ENCODE measurements at places on chromosomes 7 and 10.

DNA sequence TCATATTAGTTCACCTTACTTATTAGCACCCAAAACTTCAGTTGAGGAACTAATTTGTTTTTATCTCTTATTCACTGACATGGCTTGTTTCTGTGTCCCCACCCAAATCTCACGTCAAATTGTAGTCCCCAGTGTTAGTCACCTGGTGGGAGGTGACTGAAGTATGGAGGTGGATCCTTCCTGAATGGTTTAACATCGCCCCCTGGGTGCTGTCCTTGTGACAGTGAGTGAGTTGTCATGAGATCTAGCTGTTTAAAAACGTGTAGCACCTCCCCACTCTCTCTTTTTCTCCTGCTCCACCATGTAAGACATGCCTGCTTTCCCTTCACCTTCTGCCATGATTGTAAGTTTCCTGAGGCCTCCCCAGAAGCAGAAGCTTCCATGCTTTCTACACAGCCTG is 75.0 kb upstream of the HECTD2 start:
- no peak for DNase-seq

GRCh38 chr7:123580406-123581161 is 21.0 kb upstream of the ASB15 start:
- DNase-seq: peak; percentile 38

GRCh38 chr10:16901106-16901505 is 83.9 kb upstream of the RSU1 start:
- DNase-seq: no peak

DNA sequence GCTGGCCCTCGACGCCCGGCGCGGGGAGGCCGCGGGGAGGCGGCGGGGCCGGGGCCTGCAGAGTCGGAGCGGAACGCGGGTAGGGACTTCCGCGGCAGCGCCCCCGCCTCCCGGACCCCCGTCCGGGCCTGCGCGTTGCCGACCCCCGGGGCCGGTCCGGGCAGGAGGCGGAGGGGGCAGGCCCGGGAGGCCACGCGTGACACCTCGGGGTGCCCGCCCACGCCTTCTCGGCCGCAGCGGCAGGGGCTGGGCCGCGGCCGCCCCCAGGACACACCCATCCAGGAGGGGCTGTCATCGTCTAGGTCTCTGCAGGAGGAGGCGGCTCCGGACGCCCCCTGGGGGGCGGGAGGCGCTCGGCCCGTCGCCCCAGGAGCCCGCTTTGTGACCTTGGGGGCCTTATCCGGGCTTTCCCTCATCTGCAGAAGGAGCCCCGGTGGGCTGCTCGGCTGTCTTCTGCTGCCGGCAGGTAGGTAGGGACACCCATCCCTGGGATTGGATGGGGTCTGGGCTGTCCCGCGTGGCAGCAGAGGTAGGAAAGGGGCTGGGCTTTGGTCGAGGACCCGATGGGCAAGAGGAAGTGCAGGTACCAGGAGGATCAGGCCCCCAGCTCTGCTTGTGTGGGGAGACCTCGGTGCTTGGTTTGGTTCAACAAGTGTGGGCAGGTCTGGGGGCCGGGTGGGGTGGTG is 569 bp downstream of the ZNF316 start:
- peak; percentile 73 for DNase-seq

- no peak for DNase-seq
Observed at GRCh38 chr7:113873554-113874151, 45.2 kb downstream of the PPP1R3A start.

GRCh38 chr7:45582868-45583277 is 8.7 kb downstream of the ADCY1 start:
- no peak for DNase-seq

- no peak for DNase-seq
Observed at GRCh38 chr10:44024356-44025116, 360.4 kb downstream of the CXCL12 start.

DNA sequence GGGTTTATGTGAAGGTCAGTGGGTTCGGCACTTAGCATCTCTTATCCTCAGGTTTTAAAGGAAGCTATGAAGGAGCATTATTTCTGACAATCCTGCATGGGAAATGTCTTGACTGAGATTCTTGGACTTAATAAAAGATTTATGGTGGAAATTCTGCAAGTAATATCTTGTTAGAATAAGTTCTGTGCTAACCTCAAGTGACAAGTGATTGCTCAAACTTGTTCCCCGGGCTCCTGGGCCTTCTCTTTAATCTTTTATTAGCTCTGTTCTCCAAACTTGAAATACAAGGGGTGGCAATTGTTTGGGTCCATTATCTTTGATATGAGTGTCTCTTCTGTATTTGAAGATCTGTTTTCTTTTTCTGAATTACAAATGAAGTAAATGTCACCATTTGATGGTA is 140.6 kb upstream of the CTBP2 start:
- DNase-seq: no peak

- DNase-seq: no peak
Observed at GRCh38 chr10:116385994-116386809, 41.4 kb upstream of the PNLIPRP3 start.

- DNase-seq: no peak
Observed at GRCh38 chr7:22723637-22724036, 3.4 kb upstream of the IL6 start.

- DNase-seq: no peak
Observed at GRCh38 chr10:91557651-91558111, 75.2 kb downstream of the PPP1R3C start.

GRCh38 chr7:4944939-4945338 is 14.0 kb downstream of the MMD2 start:
- DNase-seq: no peak

Measured in mucosa of descending colon (tissue), 3 donors.